ENCODE measurements at places on chromosomes 7 and 10.
A peak's percentile ranks its signal among the peaks of the same experiment; 100 is the strongest.

- no peak for DNase-seq
Observed at GRCh38 chr7:129066290-129067131, 11.6 kb upstream of the TNPO3 start.

GRCh38 chr7:5541087-5541992, 117.7 kb upstream of the TNRC18 start:
- DNase-seq = no peak

DNA sequence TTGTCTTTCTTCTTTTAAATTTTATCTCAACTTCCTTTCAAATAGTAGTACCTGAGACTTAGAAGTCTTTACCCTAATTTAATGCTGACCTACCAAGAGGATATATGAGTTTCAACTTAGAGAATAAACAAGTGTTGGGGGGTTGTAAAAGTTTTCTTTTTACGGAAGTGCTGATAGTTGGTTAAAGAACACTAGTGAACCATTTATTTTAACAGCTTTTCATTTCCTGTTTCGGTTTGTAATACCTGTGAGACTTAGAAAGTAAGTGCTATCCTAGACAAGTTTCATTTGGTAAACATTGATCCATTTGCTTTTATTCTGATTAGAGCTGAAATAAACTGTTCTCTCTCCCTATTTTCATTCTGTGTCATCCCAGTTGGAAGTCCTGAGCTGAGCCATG, 683.1 kb upstream of the SORCS1 start:
- no peak for DNase-seq

GRCh38 chr10:23280419-23281043, 64.1 kb downstream of the C10orf67 start:
- DNase-seq = no peak

DNA sequence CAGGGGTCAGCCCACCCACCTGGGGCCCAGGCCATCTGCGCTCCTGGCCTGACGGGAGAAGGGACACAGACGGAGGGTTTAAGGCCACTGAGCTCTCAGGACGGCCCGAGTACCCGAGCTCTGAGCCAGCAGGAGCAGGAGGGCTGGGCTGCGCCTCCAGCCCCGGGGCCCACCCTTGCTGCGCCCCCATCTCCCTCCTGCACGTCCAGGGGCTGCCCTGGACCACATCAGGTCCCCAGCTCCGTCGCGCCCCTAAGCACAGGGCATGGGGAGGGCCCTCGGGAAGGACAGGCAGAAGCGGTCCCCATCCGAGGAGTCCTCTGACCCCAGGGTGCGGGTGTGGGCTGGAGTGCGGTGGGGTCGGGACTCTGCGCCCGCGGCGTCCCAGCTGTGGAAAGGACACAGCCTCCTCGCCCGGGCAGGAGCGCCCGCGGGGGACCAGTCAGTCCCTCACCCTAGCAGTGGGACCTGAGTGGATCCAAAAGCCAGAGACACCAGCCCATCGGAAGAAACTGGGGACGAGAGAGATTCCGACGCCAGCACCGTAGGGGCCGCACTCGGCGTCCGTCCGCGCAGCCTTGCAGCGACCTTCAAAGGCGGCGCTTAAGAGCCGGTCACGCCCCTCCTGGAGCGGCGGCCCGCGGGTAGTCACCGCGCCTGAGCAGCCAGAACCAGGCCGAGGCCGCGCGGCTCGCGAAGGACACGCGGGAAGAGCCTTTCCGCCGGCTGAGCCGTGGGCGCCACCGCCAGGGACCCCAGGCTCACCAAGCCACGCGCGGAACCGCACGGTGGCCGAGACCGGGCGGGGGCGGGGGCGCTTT, 15.9 kb downstream of the CAMK2B start:
- DNase-seq = peak; percentile 29

DNA sequence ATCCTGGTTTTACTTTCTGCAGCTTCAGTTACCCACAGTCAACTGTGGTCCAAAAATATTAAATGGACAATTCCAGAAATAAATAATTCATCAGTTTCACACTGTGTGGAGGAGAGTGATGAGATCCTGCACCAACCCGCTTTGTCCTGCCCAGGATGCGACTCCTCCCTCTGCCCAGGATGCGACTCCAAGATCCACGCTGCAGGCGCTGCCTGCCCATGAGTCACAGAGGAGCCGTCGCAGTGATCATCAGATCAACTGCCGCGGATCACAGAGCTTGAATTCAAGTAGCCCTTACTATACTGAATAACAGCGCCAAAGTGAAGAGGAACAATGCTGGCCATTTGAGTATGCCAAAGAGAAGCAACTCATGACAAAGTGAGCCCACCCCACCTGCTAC, 61.5 kb downstream of the GRB10 start:
- no peak for DNase-seq

DNA sequence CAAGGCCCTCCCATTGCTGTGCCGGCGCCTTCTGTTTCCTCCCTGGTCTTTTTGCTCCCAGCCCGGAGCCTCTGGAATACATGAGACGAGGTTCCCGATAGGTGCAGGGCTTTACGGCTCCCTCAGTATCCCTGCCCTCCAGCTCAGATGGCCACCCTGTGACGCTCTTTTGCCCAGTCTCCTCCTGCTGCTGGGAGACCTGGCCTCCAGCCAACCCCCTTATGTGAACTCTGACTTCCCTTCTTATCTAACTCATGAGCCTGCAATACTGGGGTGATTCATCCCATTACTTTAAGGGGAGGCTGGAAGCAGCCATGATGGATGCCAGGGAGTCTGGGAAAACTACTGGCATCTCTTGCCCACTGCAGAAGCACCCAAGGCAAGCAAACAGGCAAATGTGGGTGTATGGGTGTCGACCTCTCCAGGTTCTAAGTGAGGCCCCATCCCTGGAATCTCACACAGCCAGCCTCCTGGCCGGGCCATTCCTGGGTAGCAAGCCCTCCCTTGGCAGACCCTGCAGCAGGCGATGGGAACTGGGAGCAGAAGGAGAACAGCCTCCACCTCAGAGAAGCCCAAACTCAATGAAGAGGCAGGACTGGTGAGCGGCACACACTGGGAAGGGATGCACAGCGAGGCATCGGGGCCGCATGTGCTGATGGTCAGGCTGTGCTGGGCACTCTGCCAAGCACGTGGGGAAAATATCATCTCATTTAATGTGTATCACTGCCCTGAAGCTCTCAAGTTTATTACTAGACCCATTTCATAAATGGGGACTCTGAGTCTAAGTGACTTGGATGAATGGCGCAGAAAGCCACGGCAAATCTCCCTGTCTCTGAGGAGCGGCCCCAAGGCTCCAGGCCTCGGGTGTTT, 97.5 kb downstream of the FAM53B start:
- no peak for DNase-seq

DNA sequence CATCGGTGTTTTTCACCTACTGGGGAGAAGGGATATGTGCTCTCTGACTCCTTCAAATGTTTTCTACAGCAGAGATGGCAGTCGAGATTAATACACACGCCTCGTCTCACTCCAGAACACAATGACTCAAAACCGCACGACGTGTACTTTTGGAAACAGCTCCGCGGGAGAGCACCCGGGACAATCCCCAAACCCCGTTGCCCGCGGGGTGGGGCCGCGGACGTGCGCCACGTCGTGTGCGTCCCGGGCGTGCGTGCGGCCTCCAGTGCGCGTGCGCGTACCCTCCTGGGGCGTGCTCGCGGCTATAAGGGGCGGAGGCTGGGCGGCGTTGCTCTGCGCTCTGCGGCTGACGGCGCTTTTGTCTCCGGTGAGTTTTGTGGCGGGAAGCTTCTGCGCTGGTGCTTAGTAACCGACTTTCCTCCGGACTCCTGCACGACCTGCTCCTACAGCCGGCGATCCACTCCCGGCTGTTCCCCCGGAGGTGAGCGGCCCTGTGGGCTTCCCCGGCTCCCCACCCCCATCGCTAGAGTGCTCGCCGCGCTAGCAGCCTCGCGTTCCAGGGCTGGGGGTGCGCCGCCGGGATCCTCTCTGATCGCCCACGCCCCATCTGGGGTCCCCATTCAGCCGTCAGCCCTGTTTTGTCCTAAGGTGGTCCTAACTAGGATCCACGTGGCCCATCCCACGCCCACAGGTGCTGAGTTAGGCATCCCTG, at the start of gene HILPDA:
Gene HILPDA (plus strand): TSS at position 336 of the 712 bp plus-strand sequence. CDS start 1,391 bp downstream, outside the sequence.
- peak; percentile 97 for DNase-seq

- DNase-seq = no peak
Observed at GRCh38 chr7:47264021-47264651, 317.8 kb downstream of the TNS3 start.

GRCh38 chr7:2652736-2653060, 20.9 kb downstream of the TTYH3 start:
- DNase-seq = no peak

GRCh38 chr10:72687035-72687434, 4.9 kb upstream of the MCU start:
- DNase-seq = no peak

- no peak for DNase-seq
Observed at GRCh38 chr10:114045136-114046086, 1.7 kb downstream of the ADRB1 start.

DNA sequence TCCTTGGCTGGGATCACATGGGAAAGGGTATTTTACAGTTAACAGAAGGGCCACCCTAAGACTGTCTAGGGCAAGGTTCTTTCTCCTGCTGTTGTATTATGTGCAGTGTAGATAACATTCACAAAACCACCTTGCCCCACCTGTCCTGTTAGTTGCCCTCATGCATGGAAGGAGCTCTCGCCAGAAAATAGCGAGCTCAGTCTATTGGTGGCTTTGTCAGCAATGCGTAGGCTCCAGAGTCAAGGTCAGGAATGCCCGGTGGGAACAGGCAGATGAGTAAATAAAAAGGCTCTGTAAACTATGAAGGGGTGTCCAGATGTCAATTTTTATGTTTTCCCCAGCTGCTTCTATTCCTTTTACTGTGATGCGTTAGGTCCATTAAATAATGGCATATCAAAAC, 107.1 kb upstream of the WDR11 start:
- no peak for DNase-seq

DNA sequence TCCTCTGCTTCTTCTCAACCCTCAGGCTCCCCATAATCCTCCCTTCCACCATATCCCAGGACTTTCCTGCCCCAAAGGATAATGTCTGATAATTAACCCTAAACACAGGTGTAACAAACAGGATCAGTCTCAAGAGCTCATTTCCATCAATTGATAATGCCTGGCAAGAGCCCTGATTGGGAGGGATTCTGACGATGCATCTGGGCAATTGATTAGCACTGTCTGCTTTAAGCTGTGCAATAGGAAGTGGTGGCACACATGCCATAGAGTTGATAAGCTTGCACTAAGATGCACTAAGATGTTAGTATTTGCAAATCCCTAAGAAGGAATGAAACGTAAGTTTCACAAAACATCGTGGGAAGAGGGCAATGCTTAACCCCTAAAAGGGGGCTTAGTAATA, 27.4 kb upstream of the EGR2 start:
- no peak for DNase-seq

DNA sequence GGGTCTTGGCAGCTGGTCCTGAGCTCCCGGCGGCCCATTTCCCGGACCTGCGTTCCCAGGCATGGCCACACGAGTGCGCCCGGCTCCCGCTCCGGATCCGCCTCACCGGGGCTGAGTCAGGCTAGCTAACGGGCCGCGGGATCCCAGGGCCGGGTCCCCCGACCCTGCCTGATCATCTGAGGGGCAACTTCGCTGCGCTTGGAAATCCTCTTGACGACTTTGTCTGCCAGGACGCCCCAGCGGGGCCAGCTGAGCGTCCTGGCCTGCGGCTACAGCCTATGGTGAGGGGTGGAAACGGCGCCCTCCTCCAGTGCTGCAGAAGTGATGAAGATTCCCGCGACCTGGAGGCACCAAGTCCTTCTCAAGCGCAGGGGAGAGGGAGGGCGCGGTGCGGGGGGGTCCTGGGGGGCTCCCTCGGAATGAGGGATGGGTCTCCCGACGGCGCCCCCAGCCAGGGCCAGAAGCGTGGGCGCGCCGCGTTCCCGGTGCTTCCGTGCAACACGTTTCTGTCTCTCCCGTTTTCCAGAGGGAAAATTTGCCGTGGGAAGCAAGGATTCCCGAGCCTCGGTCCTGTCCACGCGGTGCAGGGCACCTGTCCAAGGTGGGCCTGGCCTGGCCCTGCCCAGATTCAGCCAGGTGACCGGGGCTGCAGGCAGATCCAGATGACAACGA, 212.4 kb downstream of the CCSER2 start:
- peak; percentile 36 for DNase-seq

DNA sequence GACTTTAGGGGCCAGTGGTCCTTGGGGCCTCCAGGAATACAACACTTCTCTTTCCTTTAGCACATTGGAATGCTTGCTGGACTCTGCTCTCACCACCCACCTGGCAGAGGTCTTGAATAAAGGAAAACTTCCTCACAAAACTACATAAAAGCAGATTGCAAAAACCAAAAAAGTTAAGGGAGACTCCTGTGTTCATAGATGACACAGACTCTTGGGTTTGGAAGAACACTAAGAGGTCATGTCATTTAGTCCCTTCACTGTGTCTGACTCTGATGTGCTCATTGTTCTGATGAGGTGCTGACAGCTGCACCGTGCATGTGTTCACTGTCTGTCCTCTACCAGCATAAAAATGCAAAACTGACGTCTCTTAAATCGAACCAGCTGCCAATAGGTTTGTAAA, 11.4 kb downstream of the BLNK start:
- DNase-seq = peak; percentile 55

DNA sequence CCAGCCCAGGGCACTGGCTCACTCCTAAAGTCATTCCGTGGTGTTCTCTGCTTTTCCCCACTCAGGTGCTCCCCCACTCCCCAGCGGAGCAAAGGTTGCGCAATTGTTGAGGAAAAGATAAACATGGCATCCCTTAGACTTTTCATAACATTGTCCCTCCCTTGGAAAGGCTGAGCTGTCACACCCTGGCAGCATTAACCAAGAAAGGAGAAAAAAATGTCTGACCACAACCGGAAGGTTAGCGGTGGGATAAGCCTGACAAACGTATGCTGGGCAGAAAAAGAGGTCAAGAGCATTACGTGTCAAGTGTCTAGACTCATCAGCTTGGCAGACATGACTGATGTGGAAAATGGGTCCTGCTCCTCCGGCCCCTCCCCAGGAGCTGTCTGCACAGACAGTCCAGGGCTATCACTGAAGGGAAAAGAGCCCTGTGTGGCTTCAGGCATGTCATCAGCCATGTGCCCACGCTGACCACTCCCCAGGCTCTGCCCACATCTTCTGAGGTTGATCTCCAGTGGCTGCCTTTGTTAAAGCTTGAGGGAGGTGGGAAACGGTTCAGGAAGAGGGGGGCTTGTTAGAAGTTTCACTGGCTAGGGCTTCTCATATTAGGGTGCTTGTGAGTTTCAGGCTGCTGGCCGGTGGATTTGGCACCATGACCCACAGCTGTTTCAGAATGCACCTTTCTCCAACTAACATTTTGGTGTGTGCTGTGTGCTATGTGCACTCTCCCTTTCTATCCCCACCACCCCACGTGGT, 30.1 kb downstream of the BTBD16 start:
- DNase-seq = no peak
